ENCODE measurements at places on chromosomes 1 and 21. TPM values are rescaled to one million over a fixed set of nuclear protein-coding genes. Genes with fewer than 3 reads are reported as not detected.

DNA sequence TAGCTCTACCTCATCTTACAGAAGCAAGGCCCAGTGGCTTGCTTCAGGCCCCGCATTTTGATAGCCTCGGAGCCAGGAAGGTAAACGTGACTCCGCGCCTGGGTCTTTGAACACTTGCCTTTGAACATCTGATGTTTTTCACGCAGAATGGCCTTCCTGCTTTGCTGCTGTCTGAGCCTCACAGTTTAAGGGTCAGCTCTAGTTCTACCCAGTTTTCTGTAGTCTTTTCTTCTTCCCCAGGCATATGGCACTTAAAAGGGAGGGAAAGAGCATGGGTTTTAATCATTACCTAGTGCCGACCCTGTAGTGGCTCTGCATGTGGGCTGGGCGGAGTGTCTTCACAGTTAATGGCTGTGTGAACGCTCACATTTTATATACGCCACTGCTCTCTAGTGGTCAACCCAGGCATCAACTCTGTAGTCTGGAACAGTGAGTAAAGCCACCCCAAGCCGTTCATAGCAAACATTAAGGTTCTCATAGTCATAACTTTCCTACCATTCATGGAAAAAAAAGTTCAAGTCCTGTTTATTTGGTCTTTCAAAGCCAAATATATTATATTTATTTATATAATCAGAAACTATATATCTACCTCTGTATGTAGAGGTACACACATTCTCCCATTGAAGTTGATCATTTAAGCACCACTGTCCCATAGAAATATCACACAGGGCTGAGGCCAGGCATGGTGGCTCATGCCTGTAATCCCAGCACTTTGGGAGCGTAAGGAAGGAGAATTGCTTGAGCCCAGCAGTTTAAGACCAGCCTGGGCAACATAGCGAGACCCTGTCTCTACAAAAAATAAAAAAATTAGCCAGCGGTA is 78.1 kb downstream of the IER5 start:
- no peak for DNase-seq

- DNase-seq: no peak
Observed at GRCh38 chr1:186617926-186618325, 62.3 kb downstream of the PTGS2 start.

CYP4A22 gene
- polyA plus RNA-seq: 0.53 TPM

GRCh38 chr1:53593758-53594380 is 134.7 kb downstream of the DMRTB1 start:
- no peak for DNase-seq

DNA sequence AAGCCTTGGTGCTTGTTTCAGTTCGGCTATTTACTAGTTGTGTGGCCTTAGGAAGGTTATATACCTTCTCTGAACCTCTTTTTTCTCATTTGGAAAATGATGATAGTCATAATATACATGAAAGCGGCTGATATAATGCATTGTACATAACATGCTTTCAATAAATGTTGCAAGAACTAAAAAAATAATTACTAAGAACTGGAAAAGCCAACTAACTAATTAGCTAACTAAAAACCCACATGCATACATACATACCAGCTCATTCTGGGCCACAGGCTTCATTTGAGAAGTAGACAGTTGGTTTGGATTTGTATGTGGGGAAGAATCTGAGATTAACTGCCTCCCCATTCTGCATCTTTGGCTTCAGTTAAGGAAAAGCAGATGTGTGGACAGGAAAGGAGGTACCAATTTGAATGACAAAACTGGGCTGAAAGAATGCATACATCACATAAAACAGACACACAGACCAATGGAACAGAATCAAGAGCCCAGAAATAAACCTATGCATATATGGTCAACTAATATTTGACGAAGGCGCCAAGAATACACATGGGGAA is 217.9 kb downstream of the TM2D1 start:
- DNase-seq: no peak

PLA2G2D gene
- 0.11 TPM for polyA plus RNA-seq

- DNase-seq: no peak
Observed at GRCh38 chr1:34761776-34762307, 2.3 kb downstream of the GJB4 start.

DNA sequence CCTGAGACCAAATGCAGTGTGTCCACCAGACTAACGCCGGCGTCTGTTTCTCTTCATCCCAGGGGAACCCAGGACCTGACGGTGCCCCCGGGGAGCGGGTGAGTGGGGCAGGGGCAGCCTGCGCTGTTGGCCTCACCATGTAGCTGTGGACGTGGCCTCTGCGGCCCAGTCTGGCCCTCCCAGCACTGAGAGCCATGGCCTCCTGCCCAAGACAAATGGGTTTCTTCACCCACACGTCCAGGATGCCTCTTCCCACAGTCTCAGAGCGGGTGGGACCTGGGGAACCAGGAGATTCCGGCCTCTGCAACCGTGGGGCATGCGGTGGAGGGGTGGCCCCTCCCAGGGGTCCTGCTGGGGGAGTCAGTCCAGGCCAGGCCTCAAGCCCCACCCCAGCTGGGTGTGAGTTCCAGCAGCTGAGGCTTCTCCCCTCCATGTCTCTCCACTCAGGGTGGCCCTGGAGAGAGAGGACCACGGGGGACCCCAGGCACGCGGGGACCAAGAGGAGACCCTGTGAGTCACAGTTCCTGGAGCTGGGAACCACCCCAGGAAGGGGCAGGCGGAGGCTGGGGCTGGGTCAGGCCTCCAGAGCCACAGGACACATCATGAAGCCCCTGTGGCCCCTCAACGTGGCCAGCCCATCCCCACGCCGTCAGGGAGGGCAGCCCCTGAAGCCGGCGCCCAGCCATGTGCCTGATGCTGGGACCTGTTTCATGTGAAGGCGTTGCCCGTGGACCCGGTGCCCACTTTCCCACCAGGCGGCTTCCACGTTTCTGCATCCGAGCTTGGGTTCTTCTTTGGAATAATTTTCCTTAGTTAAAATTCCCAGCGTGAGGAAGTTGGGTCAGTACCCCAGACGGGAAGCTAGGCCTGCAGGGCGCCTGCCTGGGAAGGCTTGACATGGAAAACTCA is 11.0 kb downstream of the COL6A1 start:
- DNase-seq: no peak

DNA sequence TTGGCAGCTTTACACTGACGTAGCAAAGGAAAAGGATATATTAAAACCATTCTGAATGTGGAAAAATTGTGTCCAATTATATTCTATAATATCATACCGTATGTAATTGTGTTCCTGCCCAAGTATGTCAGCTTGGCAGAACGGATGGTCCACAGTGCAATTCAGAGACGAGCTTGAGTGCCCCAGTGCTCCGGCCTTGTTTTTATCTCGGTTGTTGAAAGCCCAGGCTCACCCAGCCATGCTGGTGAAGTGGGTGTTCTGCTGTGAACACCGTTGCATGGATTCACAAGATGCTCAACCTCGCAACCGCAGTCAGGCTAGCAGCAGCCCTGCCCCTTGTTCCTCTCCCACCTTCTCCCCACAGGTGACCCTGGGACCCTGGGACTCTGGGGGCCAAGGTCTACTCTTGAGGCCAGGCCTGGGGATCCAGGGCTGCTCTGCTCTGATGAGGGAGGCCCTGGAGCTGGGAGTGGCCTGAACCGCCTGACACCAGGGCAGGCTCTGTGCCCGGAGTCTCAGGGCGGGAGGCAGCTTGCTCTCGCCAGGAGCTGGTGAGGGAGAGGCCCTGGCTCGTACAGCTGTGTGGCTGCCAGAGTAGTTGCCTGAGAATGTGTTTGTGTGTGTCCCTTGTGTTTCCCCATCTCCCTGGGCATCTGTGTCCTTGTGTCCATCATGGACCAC is 11.2 kb downstream of the PTPRF start:
- no peak for DNase-seq

GRCh38 chr1:164380893-164381292 is 178.1 kb upstream of the PBX1 start:
- DNase-seq: no peak

EFNA1 gene
- polyA plus RNA-seq: 23.7 TPM

MUTYH gene
- polyA plus RNA-seq: 27.7 TPM

RNF186 gene
- polyA plus RNA-seq: 0.34 TPM

- no peak for DNase-seq
Observed at GRCh38 chr1:165897326-165898303, 70.2 kb downstream of the UCK2 start.

DNA sequence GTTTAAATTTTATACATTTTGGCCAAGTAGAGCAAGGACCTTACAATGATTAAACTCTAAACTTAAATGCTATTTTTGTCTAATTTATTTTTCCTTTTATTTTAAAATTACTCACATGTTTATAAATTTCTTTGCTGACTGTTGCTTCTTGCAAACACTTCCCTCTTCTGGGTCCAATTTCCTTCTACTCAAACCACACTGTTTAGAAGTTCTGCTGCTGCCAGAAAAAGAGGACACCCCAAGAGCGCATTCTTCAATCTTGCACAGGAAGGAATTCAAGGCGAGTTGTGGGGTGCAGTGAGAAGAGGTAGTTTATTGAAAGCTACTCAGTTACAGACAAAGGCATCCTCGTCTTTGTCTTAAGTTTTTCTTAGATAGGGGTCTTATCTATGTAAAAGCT is 88.5 kb upstream of the NEK7 start:
- no peak for DNase-seq

DNA sequence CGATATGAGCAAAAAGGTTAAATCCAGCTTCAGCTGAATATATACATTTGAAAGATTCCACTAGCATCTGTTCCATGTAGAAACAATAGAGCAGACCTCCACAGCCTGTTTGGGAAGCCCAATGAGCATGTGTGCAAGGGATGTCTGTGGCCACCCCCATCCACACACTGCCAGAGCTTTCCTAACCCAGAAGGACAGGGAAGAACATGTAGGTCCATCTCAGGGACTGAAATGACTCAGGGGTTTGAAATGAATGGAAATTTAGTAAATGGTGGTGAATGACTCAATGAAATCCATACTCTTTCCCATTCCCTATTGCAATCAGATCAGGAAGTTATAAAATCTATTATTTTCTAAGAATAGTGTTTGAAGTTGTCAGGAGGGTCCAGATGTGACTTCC is 397.2 kb downstream of the DUSP10 start:
- DNase-seq: no peak

HJV gene
- polyA plus RNA-seq: 0.16 TPM

DNA sequence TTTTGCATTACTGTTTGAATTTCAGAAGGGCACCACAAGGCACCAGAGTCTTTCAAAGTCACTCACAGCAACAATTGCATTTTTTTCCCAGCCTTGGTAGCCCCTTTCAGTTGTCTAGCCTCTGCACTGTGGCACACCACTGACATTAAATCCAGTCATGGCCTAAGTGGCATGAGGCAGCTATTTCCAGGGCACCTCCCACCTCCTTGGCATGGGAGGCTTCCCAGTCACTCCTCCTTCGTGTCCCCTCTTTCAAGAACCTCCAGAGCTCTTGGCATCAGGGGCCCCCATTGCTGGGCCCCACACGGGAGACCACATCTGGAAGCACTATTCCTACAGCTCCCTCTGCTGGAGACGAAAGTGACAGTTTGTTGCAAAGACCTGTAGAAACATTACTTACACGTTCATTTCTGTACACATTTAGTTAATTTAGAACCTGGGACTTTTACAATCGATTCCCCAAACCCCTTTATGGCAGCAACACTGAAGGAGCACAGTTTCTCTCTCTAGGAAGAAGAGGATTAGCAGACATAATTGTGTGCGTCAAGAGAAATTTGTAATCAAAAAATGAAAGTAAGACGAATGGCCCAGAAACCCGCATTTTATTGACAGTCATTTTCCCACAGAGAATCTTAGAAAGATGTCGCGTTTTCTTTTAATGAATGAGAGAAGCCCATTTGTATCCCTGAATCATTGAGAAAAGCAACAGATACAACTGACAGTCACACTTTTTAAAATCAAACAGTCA is 5.7 kb upstream of the CHD5 start:
- no peak for DNase-seq

DNA sequence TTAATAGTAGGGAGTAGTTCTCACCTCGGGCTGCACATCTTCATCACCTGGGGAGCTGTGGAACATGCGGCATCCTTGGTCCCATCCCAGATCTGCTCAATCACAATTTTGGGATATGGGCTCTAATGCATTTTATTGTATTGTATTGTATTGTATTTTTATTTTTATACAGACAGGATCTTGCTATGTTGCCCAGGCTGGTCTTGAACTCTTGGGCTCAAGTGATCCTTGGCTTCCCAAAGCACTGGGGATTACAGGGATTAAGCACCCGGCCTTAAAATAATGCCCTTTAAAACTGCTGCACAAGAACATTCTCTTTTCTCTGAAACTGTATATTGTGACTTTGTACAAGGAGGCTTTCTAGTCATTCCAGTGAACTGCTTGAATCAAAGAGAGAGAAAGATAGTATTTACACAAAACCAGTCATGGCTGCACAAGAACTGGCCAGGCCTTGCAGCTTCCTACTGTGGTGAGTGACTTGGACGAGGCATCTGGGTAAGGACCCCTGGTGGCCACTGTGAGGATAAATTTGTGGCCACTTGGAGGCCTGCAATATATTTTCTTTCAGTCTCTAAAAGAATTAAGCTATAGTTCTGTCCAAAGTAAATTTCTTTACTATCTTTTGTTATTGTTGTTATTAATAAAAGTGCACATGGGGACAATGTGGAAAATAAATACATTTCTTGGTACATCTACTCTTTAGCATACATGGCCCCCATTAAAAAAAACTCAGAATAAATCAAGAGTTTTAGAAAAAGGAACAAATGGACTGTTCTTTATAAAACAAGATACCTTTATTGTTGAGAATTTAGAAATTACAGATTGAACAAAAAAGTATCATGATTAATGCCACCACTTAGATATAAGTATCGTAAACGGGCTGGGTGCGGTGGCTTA is 48.0 kb downstream of the TBCE start:
- DNase-seq: no peak

MPZ gene
- 6.5 TPM for polyA plus RNA-seq

DNA sequence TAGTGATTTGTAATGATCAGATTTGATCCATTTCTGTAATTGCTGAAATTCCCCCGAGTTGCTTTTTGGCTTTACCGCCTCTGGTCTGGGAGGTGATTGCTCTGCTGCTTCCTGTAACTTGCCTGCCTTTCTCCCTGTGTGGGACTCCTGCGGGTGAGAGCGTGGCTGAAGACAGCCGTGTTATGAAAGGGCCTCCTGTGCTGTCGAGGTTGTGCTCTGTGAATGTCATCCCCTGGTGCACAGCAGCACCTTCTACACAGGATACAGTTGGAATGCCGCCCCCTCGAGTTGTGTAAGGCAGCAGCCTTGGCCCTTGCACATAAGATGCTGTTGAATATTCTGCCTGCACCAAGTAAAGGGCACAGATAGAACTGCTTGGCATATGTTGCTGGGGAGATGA is 5.9 kb downstream of the SOD1 start:
- DNase-seq: no peak

PTPRC gene
- 6.4 TPM for polyA plus RNA-seq

PRAMEF20 gene
- polyA plus RNA-seq: not detected

HES3 gene
- not detected for polyA plus RNA-seq

CELSR2 gene
- 5.8 TPM for polyA plus RNA-seq
